ENCODE measurements at places on chromosomes 12 and 14. TPM values are rescaled to one million over a fixed set of nuclear protein-coding genes. Genes with fewer than 3 reads are reported as not detected.

GRCh38 chr14:57227083-57227482 lies 41.6 kb downstream of the EXOC5 start:
- peaks cover 22% of the 10 kb centered on the region for H3K36me3 ChIP-seq
- H3K27me3 ChIP-seq = no peaks in the 10 kb centered on the region
- no peaks in the 10 kb centered on the region for H3K4me1 ChIP-seq

GRCh38 chr12:52703878-52704277 lies 554 bp upstream of the KRT77 start:
- H3K4me3 ChIP-seq = no peak overlapping the region
- no peaks in the 10 kb centered on the region for H3K36me3 ChIP-seq
- H3K4me1 ChIP-seq = no peaks in the 10 kb centered on the region
- peaks cover 8% of the 10 kb centered on the region for H3K27me3 ChIP-seq
- no peak for DNase-seq
- H3K27ac ChIP-seq = no peak overlapping the region

Gene EGLN3
- total RNA-seq = 14.2 TPM

DNA sequence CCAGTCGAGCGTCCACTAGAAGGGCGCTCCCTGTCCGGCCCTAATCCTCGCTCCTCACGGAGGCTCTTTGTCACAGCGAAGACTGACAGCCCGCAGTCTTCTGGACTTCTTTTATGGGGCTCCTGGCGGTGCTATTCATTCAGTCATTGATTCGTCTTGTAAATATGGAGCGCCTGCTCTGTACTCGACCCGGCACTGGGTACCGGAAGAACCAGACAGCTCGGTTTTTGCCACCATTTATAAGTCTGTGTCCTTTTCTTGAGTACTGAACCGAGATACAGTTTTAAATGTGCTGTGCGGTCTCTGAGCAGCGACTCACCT lies 570 bp downstream of the DMAC2L start:
- DNase-seq = no peak
- peaks cover 9% of the 10 kb centered on the region for H3K36me3 ChIP-seq
- peak overlapping the region; percentile 93 for H3K4me3 ChIP-seq

- no peak for DNase-seq
- peak overlapping the region; percentile 97 for H3K4me3 ChIP-seq
- H3K27ac ChIP-seq = peak overlapping the region; percentile 33
- peaks cover 4% of the 10 kb centered on the region for H3K27me3 ChIP-seq
- no peaks in the 10 kb centered on the region for H3K36me3 ChIP-seq
Measured at GRCh38 chr12:24947541-24948419, 1.1 kb downstream of the BCAT1 start.

Gene KRT85
- total RNA-seq = not detected

- no peak for DNase-seq
- H3K27ac ChIP-seq = no peak overlapping the region
- no peaks in the 10 kb centered on the region for H3K4me1 ChIP-seq
- no peak overlapping the region for H3K4me3 ChIP-seq
- peaks cover 1% of the 10 kb centered on the region for H3K27me3 ChIP-seq
- no peaks in the 10 kb centered on the region for H3K36me3 ChIP-seq
Measured at GRCh38 chr14:70616646-70617045, 16.2 kb upstream of the MED6 start.

GRCh38 chr14:58690801-58691516 lies 53.2 kb downstream of the DACT1 start:
- no peak overlapping the region for H3K27ac ChIP-seq
- H3K4me1 ChIP-seq = no peaks in the 10 kb centered on the region
- no peak for DNase-seq

DNA sequence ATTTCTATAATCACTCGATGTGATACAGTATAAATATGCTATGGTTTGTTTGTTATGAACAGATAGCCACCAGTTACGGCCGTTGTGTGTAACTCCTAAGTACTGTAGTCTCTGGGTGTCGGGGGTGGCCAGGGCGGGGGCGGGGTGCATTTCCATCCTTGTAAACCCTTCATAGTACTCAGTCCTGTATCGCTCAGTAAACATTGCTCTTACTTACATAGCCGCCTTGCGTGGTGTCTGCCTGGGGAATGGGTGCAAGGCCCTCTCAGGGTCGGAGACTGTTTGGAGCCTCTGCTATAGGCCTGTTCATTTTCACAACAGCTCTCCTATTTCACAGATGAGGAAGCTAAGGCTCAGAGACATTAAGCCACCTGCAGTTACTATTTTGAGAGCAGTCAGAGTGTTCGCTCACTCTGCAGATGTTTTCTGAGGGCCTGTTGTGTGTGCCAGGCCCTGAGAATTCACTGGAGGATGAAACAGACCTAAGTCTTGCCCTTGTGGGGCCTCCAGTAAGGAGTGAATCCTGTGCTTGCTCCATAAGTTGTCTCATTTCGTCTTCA lies 42.5 kb downstream of the JDP2 start:
- H3K36me3 ChIP-seq = peaks cover 5% of the 10 kb centered on the region
- no peak overlapping the region for H3K4me3 ChIP-seq
- no peak overlapping the region for H3K27ac ChIP-seq
- no peaks in the 10 kb centered on the region for H3K27me3 ChIP-seq

DNA sequence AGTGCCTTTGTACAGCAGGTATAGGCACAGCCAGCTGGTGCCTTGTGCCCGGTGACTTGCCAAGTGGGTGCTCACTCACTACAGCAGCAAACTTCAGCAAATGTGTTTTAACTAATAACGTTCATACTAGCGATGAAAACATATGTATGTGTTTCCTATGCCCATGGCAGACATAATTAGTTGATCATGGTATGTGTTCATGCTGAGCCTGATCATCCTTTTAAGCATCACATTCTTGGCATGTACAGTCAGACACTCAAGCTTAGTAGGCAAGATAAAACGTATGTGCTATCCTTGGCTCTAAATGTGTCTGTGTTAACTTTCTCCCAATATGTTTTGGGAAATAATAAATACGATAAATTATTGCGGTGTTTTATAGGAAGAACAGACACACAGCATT lies 55.6 kb downstream of the RASSF8 start:
- H3K36me3 ChIP-seq = peaks cover 7% of the 10 kb centered on the region
- H3K27ac ChIP-seq = no peak overlapping the region
- DNase-seq = no peak
- peaks cover 29% of the 10 kb centered on the region for H3K4me1 ChIP-seq

- no peak overlapping the region for H3K27ac ChIP-seq
- no peak overlapping the region for H3K4me3 ChIP-seq
- H3K36me3 ChIP-seq = no peaks in the 10 kb centered on the region
- H3K4me1 ChIP-seq = peaks cover 24% of the 10 kb centered on the region
- no peak for DNase-seq
Measured at GRCh38 chr12:64220046-64220445, 2.0 kb downstream of the KICS2 start.

GRCh38 chr14:64952598-64953309 lies 10.2 kb upstream of the GPX2 start:
- peaks cover 9% of the 10 kb centered on the region for H3K36me3 ChIP-seq
- peaks cover 14% of the 10 kb centered on the region for H3K27me3 ChIP-seq
- no peak overlapping the region for H3K4me3 ChIP-seq

GRCh38 chr14:81127785-81128184 lies 93.0 kb downstream of the GTF2A1 start:
- no peak for DNase-seq
- no peaks in the 10 kb centered on the region for H3K4me1 ChIP-seq
- no peak overlapping the region for H3K4me3 ChIP-seq
- no peaks in the 10 kb centered on the region for H3K27me3 ChIP-seq
- no peaks in the 10 kb centered on the region for H3K36me3 ChIP-seq

DNA sequence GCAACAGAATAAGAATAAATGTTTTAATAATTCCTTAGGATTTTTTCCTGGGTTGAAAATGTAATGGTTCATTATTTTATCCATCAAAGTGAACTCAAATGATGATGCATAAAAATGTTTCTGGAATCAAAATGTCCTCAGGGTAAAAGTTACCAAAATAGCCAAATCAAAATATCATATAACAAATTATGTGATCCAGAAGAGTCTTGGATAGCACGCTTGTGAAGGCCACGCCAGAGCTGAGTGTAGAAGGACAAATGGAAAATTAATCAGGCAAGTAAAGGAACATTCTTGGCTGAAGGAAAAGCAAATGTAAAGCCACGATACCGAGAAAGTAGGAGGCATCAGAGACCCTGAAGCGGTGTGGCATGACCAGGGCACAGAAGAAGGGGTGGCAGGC lies 169.2 kb downstream of the CAPZA3 start:
- H3K36me3 ChIP-seq = no peaks in the 10 kb centered on the region
- no peak for DNase-seq
- no peak overlapping the region for H3K4me3 ChIP-seq
- no peaks in the 10 kb centered on the region for H3K27me3 ChIP-seq
- H3K27ac ChIP-seq = no peak overlapping the region

DNA sequence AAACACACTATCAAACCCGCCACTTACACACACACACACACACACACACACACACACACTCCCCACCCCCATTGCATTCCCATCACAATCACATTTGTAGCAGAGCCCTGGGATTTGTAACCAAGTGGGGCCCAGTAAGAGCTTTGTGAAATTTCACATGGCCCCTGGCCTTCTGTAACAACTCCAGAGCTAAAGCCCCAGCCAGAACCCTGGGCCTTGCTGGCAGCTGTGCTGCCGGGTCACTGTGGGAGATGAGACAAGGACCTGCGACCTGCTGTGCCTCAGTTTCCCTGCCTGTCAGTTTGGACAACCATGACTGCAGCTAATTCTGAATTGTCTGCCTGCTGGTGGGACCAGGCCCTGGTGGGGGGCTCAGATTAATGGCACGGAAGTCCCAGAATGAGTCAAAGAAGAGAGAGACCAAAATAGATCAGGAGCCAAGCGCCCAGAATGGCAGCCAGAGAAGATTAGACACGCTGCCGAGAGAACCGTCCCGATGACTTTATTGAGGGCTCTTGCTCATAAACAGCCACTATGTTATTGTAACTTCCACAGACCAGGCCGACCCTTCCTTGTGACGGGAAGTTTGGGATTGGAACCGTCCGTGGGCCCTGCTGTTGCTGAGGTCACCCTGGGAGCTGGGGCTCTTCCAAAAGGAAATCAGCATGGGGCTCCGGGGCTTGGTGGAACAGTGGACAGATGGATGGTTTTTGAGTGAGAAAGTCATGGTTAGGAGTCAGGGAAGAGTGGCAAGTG lies 123.1 kb downstream of the ZFP36L1 start:
- H3K36me3 ChIP-seq = no peaks in the 10 kb centered on the region
- no peak overlapping the region for H3K4me3 ChIP-seq
- H3K27me3 ChIP-seq = peaks cover 7% of the 10 kb centered on the region
- no peak overlapping the region for H3K27ac ChIP-seq
- no peak for DNase-seq

DNA sequence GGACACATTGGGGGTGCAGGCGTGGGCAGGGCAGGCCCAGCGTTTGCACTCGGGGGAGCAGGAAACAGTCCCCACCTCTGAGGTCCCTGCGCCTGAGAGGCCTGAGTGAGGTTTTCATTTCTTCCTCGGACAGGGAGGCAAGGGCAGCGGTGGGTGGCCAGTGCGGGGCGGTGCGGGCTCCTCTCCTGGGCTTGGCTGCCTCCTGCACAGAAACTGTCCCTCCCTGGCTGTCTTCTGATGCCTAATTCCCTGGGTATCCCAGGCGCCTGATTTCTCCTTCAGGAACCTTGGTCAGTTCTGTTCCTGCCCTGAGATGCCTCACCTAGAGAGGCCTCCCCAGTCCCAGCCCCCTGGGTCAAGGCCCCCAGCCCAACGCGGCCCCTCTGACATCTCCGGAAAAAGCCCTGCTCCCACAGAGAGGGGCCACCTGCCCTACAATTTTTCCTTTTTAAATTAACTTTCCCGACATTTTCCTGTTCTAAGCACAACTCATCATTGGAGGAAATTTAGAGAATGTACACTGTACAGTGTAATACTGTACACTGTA lies 260.3 kb downstream of the ADGRD1 start:
- H3K27me3 ChIP-seq = peaks cover 4% of the 10 kb centered on the region
- no peaks in the 10 kb centered on the region for H3K36me3 ChIP-seq
- no peak overlapping the region for H3K4me3 ChIP-seq
- no peak for DNase-seq
- no peak overlapping the region for H3K27ac ChIP-seq

DNA sequence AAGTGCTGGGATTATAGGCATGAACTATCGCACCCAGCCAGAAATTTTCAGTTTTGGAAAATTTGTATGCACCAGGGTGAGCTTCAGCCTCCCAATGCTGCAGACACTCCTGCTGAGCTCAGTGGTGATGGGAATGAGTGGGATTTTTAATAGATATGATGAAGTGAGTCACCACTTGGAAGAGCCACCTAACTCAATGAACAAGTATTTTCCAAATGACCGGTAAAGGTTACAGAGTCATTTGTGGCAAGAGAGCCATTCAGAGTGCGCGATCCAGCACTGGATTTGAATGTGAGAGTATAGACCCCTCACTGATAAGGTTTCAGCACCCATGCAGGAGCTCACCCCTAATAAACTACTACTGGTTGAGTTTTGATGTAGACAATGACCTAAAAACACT lies 100.7 kb downstream of the PPP2R5C start:
- peaks cover 8% of the 10 kb centered on the region for H3K36me3 ChIP-seq
- H3K4me1 ChIP-seq = no peaks in the 10 kb centered on the region
- no peak overlapping the region for H3K27ac ChIP-seq
- DNase-seq = no peak

Gene BDKRB2
- 0.15 TPM for total RNA-seq

DNA sequence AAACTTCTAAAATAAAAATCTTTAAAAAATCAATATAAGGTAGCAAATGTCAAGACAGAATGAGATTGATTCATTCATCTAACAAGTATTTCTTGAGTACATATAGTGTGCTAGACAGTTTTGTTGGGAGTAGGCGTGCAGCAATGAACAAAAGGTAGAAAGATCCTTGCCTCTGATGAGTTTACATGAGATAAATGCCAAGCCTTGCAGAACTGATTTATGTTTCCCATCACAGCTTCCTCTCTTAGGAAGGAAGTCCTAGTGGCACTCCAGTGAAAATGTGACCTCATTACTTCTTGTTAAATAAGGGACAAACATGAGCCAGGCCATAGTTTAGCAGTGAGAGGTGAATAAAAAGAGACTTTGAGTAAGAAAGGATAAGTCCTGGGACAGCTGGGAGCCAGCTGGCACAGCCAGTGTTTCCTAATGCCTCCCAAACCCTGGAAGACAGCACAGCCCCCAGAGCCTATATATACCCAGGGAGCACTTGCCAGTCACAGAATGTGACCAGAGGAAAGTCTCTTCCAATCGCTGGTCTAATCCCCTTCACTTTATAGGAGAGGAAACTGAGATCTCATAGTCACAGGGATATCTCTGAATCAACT lies 4.7 kb upstream of the COCH start:
- no peak overlapping the region for H3K27ac ChIP-seq
- DNase-seq = no peak
- H3K27me3 ChIP-seq = peaks cover 3% of the 10 kb centered on the region
- peaks cover 2% of the 10 kb centered on the region for H3K4me1 ChIP-seq
- H3K4me3 ChIP-seq = no peak overlapping the region

Gene AACS
- total RNA-seq = 77.6 TPM

GRCh38 chr14:62420847-62421246 lies 624.4 kb downstream of the KCNH5 start:
- H3K27me3 ChIP-seq = no peaks in the 10 kb centered on the region
- no peaks in the 10 kb centered on the region for H3K36me3 ChIP-seq
- H3K4me3 ChIP-seq = no peak overlapping the region
- H3K4me1 ChIP-seq = no peaks in the 10 kb centered on the region
- H3K27ac ChIP-seq = no peak overlapping the region
- no peak for DNase-seq

Data from endothelial cell (in vitro differentiated cells).